CD14-positive monocyte (primary cell): ENCODE measurements at places on chromosomes 3 and 15. TPM values are rescaled to one million over a fixed set of nuclear protein-coding genes. Genes with fewer than 3 reads are reported as not detected.

GRCh38 chr15:39495871-39496840 is 84.7 kb upstream of the THBS1 start:
- DNase-seq: no peak

- DNase-seq: no peak
Measured at GRCh38 chr3:37500518-37500917, 326.1 kb upstream of the LRRFIP2 start.

DNA sequence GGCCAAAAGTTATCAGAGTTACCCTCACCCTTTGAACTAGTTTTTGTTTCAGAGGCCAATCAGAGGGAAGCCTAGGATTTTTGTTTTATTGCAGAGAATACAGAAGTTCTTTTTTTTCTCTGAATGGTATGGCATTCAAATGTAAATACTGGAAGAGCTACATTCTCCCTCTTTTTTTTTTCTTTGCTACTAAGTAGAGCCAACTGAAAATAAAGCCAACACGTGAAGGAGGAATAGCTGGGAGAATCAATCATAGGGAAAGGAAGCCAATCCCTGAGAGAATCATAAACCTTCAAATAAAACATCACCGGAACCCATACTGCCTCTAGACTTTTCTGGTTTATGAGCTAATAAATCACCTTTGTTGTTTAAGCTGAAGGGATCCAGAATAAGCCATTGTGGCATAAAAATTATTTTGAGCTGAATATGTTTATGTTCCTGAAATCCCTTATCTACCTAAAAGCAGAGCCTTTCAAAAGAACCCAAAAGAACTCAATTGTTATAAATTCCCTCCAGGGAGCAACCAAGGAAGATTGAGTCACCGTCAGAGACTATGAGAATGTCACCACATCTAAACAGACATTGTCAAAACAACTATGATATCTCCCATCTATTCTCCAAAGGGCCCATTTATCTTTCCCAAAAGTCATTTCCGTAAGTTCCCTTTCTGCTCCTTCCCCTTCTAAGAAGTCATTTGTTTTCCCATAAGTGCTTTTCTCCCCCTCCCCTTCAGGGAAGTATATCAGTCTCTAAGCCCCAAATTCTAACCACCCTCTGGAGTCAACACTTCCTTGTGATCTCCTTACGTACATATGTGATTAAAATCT is 3.8 kb upstream of the ZNF280D start:
- no peak for DNase-seq

DNA sequence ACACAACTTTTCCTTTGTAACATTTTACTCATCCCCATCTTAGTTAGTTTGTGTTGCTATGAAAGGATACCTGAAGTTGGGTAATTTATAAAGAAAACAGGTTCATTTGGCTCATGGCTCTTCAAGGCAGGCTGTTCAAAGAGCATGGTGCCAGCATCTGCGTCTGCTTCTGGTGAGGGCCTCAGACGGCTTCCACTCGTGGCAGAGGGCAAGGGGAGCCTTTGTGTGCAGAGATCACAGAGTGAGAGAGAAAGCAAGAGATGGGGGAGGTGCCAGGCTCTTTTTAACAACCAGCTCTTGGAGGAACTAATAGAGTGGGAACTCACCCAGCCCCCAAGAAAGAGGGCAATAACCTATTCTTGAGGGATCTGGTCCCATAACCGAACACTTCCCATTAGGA is 23.1 kb downstream of the PLA2G4F start:
- no peak for DNase-seq

- DNase-seq: no peak
Measured at GRCh38 chr3:37218206-37218605, 43.8 kb upstream of the LRRFIP2 start.

- no peak for DNase-seq
Measured at GRCh38 chr3:117052395-117052794, 342.8 kb downstream of the TUSC7 start.

- DNase-seq: no peak
Measured at GRCh38 chr3:34988296-34988695, 651.0 kb upstream of the ARPP21 start.

DNA sequence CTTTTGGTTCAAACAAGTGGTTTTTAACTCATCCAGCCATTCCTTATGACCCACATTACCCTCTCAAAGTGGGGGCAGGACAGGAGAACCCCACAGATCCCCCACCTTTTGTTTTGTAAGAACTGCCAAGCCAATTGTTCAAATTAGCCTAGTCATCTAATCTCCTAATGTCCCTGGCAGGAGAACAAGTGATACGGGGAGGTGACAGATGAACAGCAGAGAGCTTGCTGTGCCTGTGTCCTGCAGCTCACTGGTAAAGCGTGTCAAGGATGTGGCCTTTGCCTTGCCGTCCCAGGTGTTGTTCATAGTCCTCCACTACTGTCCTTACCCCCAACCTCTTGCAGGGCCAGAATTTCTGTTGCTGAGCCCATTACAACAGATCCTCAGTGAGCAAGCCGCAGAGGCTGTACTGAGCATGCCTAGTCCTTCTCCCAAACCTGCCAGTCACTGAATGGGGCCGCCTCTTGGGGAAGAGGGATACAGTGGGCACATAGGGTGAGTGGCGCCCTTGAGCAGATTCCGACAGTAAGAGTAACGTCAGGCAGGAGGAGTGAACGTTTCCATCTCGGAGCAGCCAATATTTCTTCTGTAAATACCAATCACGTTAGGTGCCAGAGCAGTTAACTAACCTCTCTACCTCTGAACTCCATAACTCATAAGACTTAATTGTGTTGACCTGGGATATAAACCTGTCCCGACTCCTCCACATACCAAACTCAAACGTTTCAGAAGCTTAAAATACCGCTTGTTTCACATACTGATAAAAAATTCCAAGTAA is 87.4 kb downstream of the ITPR1 start:
- no peak for DNase-seq

GRCh38 chr15:44295750-44296431 is 7.4 kb downstream of the GOLM2 start:
- DNase-seq: peak; percentile 31

GRCh38 chr15:70356062-70356860 is 258.5 kb upstream of the TLE3 start:
- DNase-seq: no peak

DNA sequence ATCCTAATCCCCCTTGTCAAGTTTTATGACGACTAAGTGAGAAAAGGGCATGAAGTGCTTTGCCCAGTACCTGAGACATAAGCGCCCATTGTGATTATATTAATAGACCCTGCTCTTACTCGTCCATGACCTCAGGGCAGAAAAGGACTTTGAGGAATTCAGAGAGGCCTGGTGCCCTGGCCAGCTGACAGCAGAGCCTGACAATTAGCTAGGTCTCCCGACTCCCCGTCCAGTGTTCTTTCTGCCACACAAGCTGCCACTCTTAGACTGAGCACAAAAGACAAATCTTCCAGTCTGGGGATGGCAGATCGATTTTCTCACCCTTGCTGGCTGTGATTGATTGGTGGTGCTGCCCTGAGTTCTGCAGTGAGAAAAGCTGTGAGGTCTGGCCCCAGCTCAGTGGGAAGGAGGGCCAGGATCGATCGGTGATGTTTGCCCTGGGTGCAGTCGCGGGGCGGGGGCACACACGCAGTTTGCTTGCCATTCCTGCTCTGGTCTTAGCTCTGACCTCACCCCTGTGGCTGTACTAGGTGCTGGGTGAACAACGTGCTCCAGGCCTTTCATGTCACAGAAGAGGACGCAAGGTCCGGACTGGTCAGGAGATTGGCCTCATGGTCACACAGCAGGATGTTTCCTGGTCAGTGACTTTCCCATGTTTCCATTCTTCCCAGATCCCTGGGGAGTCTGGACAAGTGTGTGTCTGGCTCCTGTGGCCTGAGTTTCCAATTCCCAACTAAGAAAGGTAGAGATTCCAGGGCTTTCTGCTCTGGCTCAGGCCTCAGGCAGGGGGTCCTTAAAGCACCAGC is 67.4 kb upstream of the TLE3 start:
- DNase-seq: no peak

- no peak for DNase-seq
Measured at GRCh38 chr3:177816667-177817208, 619.5 kb upstream of the TBL1XR1 start.

The ALS2CL gene
- 0.55 TPM for polyA plus RNA-seq

The APOD gene
- not detected for polyA plus RNA-seq

The FRMD5 gene
- polyA plus RNA-seq: not detected

The CFAP92 gene
- polyA plus RNA-seq: 0.50 TPM
